ENCODE measurements at places on chromosomes 5 and 9.

DNA sequence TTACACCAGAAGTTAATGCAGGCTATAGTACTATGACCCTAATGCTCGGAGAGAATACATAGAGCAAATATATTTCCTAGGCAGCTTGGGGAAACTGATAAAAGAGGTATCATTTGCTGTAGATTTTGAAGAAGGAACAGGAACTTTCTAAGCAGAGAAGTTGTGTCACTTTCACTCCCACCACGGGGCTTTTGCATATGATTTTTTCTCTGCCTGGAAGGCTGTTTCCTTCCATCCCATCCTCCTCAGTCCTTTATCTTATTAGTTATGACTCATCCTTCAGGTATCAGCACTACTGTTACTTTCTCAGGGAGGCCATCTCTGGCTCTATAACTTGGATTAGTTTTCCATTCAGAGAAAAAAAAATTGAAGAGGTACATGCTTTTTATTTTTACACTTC is 2006.1 kb upstream of the WWC1 start:
- DNase-seq, result no peak

DNA sequence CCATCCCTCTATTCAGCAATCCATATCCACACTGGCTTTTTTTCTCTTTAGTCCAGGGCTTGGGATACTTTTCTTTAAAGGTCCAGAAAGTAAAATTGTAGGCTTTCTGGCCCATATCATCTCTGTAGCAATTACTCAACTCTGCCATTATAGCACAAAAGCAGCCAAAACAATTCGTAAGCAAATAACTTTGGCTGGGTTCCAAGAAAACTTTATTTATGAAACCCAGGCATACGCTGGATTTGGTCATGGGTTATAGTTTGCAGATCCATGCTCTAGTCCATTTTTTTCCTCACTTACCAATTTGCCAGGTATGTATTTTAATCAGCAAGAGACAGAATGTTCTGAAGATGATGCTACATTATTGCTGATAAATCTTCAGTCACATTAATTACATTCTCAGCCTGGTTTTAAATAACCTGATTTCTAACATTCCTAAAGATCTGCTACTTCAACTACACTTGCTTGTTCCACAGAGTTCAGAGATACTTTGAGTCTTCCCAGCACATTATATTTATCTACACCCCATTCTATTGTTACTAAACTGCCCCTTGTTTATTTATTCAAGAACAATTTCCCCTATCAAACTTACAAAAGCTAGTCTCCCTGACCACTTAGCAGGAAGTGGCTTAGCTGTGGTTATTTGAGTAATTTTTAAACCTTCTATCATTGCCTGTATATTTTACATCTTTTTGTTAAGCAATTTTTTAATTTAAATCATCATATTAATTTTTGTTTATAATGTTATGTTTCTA is 161.0 kb downstream of the ISL1 start:
- DNase-seq, result no peak

- no peak for DNase-seq
Observed at GRCh38 chr9:11931109-11931508, 762.1 kb upstream of the TYRP1 start.

DNA sequence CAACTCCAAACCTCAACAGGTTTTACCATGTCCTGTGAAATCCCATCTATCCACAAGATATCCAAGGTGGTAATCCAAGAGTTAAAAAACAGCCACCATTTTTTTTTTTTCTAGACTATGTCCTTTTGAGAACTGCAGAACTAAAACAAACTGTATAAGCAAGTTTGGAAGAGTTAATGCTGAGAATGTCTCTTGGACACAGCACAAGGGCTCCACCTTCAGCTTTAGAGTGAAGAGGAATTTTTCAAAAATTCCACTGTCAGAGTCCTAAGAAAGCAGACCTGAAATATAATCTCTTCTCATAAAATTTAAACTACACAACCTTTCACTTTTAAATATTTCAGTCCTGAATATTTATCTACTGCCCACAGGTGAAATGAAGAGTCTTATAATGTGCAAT is 167.8 kb upstream of the CCNG1 start:
- no peak for DNase-seq

- no peak for DNase-seq
Observed at GRCh38 chr9:107875571-107875980, 386.0 kb upstream of the KLF4 start.

DNA sequence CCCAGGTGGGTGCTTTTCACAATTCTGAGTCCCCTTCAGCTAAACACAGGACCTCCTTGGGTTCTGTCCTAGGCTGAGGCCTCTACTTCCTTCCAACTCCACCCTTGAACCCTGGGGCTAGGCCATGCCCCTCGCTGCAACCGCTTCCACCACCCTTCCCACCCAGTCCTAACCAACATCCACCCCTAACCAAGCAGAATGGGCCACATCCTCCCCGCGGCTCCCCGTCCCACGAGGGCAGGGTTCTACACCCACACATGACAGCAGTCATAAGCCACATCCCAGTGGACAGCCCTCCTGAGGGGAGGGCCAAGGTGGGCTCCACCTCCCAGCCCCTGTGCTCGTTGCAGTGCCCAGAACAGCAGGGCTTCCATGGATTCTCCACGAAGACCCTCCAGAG is 65.8 kb downstream of the SHB start:
- no peak for DNase-seq

DNA sequence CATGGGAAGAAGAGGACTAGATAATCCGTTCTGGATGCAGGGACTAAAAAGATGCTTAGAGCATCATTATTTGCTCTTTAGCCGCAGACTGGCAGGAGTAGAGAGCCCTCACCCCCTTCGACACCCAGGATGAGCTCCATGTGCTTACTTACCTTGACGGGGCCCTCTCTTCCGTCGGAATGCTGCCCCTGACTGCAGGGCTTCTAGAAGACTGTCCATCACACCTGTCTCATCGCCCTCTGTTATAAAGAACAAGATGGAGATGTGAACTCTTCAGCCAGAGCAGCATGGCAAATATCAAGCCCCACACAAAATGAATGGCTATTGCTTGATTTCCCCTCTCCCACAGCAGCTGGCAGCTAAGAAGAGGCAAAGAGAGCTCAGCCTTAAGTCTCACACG is 35.1 kb downstream of the PCDHGC5 start:
- DNase-seq, result no peak

DNA sequence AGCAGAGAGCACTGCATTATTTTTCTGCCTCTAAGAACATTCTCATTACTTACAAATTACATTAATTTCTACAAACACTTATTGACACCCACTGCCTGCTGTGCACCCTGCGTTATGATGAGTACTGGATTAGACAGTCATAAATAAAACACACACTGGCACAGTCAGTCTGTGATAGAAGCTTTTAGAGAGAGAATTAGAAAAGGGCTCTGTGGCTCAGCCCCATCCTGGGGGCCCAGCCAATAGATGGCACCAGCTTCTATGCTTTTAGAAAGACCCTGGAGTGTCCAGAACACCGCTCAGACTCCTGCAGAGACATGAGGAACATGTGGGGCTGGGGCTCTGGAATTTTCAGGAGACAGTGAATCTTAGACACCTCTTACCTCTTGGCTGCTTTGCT is 61.0 kb upstream of the RAPGEF1 start:
- no peak for DNase-seq

- DNase-seq, result no peak
Observed at GRCh38 chr9:92291577-92291976, 1.9 kb downstream of the IARS1 start.

- DNase-seq, result no peak
Observed at GRCh38 chr5:112156211-112156610, 262.9 kb downstream of the EPB41L4A start.

GRCh38 chr9:136808075-136808805 is 492 bp downstream of the RABL6 start:
- DNase-seq, result peak; percentile 32

GRCh38 chr5:135814812-135815211 is 19.7 kb upstream of the SLC25A48 start:
- DNase-seq, result no peak

DNA sequence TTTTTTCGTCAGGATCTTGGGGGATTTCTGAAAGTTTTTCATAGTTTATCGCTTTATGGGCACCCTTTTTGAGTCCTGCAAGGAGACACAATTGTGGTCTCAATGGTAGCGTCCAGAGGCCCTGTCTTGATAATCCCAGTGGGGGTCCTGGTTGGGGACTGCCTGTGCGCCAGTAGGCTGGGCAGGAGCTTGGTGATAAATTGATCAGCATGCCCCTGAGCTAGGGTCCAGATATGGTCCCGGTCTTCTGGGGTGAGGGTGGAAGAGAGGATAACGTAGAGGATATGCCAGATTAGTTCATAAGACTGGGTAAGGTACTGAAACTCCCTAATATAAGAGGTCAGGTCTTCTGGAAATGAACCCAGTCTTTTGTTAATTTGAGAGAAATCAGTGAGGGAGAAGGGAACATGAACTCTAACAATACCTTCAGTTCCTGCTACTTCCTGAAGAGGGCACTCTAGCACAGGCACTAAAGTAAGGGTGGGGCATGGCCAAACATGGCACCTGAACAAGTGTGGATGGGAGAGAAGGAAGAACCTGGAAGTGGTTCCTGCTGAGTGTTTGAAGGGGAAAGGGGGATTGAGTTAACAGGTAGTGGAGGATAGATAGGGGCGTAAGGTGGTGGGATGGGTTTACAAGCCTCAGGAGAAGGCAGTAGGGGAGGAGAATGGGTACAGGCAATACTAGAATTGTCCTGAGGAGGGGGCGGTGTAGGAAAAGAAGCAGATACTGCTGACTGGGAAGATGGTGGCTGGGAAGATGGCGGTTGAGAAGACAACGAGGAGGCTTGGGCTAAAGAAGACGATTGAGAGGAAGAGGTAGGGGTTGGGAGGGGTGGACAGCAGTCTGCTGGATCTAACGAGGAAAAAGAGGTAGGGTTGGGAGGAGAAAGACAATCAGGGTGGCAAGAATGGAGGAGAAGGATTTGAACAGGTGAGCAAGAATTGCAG is 33.8 kb upstream of the ANXA2R start:
- no peak for DNase-seq

- no peak for DNase-seq
Observed at GRCh38 chr5:147776989-147777388, 5.5 kb downstream of the JAKMIP2 start.

- no peak for DNase-seq
Observed at GRCh38 chr5:18299166-18299565, 664.9 kb downstream of the TAF11L14 start.

GRCh38 chr5:11104651-11105112 is 343.6 kb upstream of the DAP start:
- no peak for DNase-seq

DNA sequence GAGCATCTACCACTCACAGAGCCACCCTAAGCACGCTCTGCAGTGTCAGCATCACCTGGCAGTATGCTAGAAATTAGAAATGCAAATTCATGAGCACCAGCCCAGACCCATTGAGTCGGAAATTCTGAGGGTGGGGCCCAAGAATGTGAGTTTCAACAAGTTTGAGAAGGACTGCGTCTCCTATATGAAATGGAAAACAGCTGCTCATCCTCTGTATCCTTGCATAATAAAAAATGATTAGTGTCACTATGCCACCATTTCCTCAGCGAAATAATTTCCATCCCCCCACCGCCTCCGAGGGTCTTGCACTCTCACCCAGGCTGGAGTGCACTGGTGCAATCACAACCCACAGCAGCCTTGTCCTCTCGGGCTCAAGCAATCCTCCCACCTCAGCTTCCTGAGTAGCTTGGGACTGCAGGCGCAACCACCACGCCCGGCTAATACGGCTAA is 1.3 kb upstream of the IQGAP2 start:
- peak; percentile 41 for DNase-seq

DNA sequence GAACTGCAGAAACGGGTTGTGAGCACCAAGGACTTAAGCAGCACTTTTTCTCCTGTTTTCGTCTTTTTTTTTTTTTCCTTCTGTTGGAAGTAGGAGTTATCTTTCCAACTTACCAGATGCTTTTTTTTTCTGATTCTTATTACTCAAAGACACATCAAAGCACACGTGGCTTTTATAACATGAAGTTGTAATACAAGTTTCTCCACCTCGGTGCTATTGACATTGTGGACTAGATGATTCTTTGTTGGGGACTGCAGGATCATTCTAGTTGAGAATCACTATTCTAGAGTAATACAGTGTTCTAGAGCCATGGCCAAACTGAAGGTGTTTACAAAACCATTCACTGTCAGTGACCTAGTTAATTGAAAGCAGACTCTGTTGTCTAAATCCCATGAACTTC is 51.5 kb downstream of the MYO10 start:
- no peak for DNase-seq

DNA sequence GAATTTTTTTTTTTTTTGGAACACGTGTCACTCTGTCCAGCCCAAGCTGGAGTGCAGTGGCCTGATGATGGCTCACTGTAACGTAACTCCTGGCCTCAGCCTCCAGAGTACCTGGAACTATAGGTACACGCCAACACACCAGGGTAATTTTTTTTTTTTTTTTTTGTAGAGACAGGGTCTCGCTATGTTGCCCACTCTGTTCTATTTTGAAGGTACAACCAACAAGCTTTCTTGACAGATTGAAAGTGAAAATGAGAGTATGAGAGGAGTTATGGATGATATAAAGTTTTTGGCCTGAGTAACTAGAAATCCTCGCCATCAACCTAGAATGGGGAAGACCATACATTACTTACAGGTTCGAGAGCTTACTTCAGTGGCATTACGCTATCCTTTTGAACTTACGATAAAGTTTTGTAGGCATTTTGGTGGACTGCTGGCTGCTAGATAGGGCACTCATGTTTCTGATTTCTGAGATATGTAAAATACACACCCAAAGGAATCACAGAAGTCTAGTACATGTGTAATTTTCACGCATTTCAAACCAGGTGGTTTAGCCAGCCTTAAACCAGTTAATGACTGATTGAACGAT is 806 bp upstream of the CDC42SE2 start:
- no peak for DNase-seq

GRCh38 chr5:89241186-89241585 is 358.2 kb upstream of the MEF2C start:
- DNase-seq, result no peak

- no peak for DNase-seq
Observed at GRCh38 chr9:87853876-87854579, 28.6 kb upstream of the SPATA31E1 start.

GRCh38 chr5:154520861-154521453 is 42.9 kb upstream of the HAND1 start:
- DNase-seq, result no peak

GRCh38 chr5:133453831-133454230 is 158.5 kb downstream of the FSTL4 start:
- no peak for DNase-seq

DNA sequence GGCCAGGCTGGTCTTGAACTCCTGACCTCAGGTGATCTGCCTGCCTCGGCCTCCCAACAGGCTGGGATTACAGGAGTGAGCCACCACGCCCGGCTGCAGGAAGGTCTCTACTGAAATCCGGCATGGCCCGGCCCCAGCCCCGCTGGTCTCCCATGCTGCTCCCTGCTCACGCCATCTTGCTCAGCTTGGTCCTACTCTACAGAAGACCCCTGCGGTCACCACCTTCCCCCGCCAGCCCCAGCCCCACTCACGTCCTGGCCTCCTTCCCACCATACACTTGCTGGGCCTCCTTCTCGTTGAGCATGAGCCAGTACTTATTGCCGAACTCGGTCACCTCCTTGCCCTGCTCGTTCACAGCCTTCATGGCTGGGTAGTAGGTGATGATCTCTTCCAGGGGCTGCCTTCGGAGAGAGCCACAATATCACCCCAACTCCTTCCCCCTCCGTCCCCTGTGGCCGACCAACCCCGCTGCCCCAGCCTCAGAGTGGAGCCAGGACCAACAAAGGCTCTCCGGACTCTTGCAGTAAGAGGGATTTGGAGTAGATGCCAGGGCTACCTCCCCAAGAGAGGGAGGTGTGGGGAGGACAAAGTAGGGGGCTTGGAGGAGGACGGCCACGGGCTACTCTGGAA is 4.0 kb downstream of the PTGES2 start:
- no peak for DNase-seq

- DNase-seq, result no peak
Observed at GRCh38 chr5:174724484-174725260, at the start of gene MSX2. Gene MSX2 (plus strand): TSS chr5:174724582. CDS start chr5:174724660, 78 bp downstream.
